KBM-7 (cell line): ENCODE measurements at places on chromosomes 4 and X.

- peak; percentile 80 for DNase-seq
Measured at GRCh38 chr4:38804654-38805295, at the start of gene TLR1. TLR1 (minus strand) TSS chr4:38804791; CDS start chr4:38798831, 5,960 bp downstream.

DNA sequence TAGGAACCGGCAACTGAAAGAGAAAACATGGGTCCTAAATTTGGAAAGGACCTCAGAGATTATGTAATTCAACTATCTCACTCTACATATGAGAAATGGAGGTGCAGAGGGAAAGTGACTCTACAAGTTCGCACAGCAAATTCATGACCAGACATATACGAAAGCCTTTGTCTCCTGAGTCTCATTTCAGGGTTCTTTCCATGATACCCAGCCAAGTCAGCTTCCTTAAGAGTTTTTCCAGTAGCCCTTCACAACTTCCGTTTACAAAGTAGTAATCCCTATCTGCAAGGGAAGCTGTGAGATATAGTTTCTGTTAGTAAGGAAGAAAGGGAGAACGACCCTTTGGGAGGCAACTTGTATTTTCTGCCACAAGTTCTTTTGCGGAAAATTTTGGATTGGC, 110.6 kb downstream of the TEX13A start:
- DNase-seq, result no peak

DNA sequence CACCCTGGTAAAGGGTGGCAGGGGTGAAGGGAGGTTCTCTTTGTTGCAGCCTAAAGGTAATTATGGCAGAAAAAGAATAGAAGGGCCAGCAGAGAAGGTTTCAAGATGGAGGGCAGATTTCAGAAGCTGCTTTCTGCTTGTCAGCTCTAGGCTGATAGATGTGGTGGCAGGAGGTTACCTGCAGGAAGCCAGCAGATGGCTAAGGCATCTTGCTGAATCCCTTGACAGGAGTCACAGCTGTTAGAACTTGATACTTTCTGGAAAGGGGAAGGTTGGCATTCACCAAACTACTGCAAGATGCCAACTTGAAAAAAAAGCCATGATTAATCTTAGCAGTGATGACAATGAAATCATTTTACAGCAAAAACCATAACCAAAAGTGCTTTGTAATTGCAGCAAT, 69.5 kb upstream of the CBLL2 start:
- no peak for DNase-seq

DNA sequence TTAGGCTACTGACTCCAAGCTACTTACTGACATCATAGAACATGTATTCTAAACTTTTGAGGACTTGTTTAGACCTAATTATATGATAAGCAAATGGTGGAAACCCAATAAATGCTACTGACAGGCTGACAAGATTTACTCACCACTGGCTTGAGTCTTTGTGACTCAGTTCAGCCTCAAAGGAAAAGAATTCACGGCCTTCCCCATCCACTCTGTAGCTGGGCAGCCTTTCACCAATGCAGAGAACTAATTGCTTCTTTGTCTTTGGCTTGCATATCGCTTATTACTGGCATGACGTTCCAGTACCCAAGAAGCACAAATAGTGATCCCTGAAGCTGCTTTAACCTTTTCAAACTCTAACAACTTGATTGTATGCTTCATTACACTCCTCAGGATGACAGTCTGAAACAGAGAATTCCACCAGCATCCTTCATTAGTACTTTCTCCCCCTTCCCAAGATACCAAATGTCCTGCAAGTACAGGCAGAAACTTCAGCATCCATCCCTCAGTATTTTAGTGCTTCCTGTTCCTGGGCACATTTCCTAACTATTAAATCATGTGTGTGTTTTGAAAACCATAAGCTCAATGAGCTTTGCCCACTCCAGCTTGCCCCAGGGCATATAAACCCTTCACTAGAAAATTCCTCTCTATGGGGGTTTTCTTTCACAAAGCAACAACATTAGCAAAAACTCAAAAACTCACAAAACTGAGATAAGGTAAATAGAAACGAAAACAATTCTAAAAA, 298.1 kb upstream of the SLC7A11 start:
- DNase-seq, result no peak
